ENCODE measurements at places on chromosomes 1 and 21.

DNA sequence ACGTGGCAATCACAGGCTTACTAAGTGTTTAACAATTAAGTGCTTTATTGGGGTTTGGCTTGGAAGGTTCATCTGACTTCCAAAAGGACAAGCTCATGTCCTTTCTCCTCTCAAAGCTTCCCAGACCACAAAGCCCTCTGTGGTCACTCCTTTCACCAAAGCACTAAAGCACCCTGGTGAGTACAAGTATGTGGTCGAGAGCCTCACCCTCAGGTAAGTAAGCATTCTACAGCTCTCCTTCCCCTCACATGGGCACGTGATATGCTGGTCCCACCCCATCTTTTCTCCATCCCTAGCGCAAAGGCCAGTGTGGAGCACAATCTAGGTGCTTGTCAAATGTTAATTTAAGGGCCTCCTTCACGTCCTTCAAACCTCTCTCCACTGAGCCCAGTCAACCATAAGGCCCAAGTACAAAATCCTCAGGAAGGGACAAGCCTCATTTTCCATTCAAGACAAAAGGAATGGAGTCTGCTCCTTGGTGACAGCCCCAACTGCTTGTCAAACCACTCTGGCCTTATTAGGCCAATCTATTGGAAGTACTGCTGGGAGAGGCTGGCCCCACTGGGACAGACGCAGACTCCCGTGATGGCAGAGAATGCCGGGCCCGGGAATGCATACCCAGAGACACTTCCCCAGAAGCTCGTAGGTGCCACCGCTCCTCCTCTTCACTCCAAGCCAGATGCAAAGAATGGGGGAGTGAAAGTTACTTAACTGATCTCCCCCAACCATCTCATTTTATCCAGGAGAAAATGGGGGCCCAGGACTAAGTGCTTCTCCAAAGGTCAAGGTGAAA lies 7.8 kb downstream of the STMN1 start:
- DNase-seq, result no peak

GRCh38 chr1:32201011-32201855 lies 838 bp downstream of the CCDC28B start:
- DNase-seq, result peak; percentile 84

- no peak for DNase-seq
Observed at GRCh38 chr1:2589431-2590232, 3.1 kb downstream of the PRXL2B start.

DNA sequence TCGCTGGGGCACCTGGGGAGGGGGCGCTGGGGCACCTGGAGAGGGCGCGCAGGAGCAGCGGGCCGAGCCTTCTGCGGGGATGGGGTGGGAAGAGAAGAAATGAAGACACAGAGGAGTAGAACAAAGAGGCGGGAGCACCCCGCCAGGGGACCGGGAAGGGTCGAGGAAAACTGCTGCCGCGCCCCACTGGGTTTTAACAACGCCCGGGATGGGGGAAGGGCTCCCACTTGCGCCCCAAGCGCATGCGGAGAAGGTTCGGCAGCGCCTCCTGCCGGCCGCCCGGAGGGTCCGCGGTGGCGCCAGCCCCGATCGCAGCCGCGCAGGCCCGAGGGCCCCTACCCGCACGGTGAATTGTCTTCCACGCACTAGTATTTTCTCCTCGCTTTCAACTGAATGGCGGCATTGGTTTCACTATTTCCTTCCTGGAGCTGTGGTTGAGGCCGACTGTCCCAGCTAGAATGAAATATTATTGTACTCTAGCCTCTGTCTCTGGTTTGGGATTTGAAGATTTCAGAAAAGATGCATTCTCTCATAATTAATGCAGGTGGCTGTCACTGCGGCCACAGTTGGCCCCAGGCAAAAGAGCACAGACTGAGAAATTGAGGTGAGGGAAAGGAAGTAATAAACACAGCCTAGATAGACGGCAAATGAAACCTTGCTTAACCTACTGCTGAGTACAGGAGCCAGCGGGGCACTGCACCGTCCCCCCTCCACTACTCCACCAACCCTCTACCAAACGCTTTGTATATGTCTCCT lies 57.3 kb downstream of the MAB21L3 start:
- peak; percentile 87 for DNase-seq

GRCh38 chr1:66998972-66999371 lies 55.0 kb downstream of the SLC35D1 start:
- DNase-seq, result no peak

- no peak for DNase-seq
Observed at GRCh38 chr1:72837781-72838180, 555.4 kb upstream of the NEGR1 start.

DNA sequence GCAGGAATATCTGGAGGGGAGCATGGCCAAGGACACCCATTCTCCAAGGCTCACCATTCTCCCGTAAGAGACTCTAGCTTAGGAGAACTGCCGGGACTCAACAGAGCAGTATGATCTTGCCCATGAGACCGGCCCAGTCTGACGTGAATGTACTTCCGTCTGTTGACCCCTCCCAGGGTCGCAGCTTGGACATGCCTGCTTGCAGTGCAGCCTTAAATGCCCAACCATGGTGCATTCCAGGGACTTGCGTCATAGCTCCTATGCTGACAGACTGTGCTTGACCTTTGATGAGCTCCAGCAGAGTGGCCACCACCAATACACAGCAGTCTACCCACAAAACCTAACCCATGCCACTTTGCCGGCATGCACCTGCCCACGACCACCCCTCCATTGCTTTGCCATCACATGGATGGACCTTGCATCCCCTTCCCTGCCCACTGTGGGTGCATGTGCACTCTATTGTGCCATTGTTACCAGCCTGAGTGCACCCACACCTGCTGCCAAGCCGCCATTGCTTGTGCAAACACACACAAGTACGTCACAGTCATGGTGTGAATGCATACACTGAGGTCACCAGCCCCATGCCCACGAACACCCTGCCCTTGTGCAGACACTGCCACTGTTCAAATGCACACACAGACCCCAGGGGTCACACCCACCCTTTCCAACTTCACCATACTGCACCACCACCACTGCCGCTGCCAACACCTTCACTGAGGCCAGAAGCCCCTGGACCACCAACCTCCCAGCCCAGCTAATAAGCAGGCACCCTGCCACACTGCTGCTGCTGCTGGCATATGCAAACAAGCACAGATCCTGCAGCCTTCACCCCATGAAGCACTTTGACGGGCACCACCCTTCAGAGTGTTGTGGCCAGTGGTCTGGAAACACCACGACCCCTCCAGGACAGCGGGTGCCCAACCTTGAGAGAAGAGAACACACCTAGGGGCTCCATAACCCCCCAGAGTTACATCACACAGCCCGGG lies 1141.3 kb downstream of the BRINP3 start:
- DNase-seq, result no peak

DNA sequence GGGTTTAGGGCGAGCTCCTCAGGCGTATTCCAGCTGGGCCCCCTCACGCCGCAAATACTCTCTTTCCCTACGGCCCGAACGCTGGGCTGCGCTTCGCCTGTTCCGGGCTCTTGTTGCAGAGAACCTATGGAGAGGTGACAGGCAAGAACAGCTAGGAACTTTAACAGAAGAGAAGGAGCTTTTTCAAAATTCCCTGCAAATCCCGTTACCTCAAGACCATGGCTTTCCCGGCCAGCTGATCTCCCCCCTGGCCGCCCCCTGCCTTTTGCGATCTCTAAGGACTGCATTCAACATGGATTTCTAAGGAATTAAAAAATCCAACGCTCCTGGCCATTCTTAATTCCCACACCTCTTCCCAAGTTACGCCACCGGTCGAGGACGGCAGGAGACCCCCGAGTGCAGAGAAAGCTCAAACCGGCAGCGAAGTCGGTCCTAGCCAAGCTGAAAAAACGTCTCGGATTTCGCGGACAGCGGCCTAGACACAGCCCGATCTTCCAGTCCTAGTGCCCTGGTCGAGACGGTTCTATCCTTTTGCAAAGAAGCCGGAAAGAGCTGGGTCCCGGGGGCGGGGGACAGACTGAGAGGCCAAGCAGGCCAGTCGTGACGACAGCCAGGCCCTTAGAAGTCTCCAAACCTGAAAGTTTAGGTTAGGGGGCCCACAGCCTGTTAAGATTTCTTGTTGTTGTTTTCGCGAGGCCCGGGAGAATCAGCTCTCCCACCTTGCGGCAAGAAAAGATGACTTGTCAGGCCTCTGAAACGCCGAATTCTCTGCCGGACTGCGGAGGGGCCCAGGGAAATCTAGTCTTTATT lies 1.1 kb upstream of the TBX15 start:
- DNase-seq, result no peak

GRCh38 chr1:158121604-158122254 lies 59.0 kb upstream of the CD1D start:
- DNase-seq, result no peak

DNA sequence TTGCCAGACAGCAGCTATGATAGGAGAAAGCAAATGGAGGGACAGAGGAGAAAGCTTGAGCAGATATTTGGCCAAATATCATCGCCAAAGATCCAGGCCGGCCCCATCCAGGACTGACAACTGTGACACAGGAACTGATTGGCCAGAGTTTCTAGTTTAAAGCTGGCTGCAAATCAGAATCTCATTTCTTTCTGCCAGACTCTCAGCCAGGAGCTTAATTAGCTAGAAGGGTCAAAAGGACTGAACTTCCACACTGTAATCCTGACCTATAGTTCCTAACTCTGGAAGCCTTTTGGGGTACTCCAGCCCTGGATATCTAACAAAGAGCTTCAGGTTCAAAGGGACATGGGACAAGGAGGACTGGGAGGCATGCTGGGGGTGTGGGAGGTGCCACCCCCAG lies 106.7 kb upstream of the GNG12 start:
- DNase-seq, result no peak

DNA sequence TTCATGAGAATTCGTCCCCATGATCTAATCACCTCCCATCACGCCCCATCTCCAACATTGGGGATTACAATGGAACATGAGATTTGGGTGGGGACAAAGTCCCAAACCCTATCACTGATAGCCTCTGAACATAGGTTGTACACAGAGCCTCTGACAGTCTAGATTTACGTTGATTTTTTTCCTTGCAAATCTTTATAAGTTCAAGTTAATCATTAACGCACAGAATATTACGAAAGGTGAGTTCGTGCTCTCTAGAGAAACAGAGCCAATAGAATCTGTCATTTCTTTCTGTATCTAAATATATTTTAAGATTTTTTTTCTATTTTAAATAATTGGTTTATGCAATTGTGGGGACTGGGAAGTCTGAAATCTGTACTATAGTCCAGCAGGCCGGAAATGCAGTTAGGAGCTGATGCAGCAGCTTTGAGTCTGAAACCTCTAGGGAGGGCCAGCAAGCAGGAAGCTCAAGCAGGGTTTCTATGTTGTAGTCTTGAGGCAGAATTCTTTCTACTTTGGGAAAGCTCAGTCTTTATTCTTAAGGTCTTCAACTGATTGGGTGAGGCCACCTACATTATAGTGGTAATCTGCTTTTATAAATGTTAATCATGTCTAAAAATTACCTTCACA lies 61.0 kb downstream of the SELENOF start:
- DNase-seq, result no peak

DNA sequence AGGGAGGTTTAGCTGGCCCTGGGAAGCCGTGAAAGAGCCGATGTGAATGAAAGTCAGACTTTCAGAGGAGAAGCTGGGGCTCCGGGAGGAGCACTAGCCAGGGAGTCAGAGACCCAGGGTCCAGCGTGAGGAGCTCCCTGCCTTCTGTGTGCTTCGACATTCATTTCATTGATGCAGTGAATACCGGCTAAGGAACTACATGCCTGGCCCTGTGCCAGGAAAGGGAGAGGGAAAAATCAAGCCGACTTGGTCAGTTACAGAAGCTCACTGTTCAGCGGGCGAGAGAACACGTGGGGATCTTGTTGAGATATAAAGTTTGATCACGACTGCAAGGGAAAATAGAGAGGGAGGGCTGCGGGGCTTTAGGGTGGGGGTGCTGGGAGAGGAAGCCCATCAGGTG lies 76.7 kb upstream of the RUNX3 start:
- DNase-seq, result no peak

GRCh38 chr1:77039739-77040138 lies 172.5 kb downstream of the ST6GALNAC5 start:
- DNase-seq, result no peak

DNA sequence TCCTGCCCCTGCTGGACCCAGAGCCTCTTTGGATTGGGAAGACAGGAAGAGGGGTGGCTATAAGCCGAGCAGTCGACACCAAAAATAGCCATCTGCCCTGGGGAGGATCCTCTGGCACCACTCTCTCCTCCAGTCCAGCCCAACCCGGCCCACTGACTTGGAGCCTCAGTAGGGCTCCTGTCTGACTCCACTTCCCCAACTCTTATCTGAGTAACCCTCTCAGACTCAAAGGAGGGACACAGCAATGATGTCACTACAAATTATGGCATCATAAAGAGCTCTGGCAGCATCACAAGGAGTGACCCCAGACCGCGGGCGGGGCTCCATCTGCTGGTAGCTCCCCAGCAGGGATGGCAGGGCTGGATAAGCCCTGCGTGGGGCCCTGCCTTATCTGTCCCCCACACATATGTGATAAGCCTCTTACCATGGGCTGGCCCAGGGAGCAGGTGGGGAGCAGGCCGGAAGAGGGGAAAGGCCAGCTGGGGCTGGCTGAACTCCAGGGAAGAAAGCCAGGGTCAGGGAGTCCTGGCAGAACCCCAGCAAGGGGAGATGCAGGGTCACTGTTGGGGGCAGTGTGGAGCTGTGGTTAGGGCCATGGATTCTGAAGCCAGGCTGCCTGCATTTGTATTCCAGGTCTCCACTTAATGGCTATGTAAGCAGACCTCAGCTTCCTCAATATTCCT lies 4.6 kb upstream of the SLC6A9 start:
- no peak for DNase-seq

GRCh38 chr1:32736812-32737791 lies 34.5 kb upstream of the SYNC start:
- DNase-seq, result no peak

- no peak for DNase-seq
Observed at GRCh38 chr21:36709030-36709867, 10.3 kb downstream of the SIM2 start.

DNA sequence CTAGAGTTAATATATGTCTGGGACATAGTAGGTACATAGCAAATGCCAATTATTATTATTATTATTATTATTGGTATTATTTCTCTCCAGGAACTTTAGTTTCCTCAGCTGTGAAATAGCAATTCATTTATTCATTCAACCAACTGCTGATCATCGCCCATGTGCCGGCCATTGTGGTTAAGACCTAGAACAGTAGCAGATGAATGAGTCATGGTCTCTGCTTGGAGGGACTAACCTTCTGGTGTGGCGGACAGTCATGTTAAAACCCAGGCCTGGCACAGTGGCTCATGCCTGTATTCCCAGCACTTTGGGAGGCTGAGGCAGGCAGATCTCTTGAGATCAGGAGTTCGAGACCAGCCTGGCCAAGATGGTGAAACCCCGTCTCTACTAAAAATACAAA lies 23.8 kb upstream of the LDLRAP1 start:
- DNase-seq, result no peak

GRCh38 chr21:25402134-25402961 lies 204.9 kb downstream of the MRPL39 start:
- no peak for DNase-seq

GRCh38 chr21:34965200-34966174 lies 83.6 kb downstream of the RUNX1 start:
- no peak for DNase-seq

GRCh38 chr1:81409780-81410274 lies 390.9 kb upstream of the ADGRL2 start:
- no peak for DNase-seq

- no peak for DNase-seq
Observed at GRCh38 chr1:4210043-4210442, 310.0 kb upstream of the C1orf174 start.

Data from CD4-positive, alpha-beta T cell treated with Interleukin-12 subunit alpha and Interleukin-12 subunit beta, for 1 hour (primary cell).